Left renal cortex interstitium (tissue), 4 donors: ENCODE measurements at places on chromosomes 12 and 14. TPM values are rescaled to one million over a fixed set of nuclear protein-coding genes. Genes with fewer than 3 reads are reported as not detected.

DNA sequence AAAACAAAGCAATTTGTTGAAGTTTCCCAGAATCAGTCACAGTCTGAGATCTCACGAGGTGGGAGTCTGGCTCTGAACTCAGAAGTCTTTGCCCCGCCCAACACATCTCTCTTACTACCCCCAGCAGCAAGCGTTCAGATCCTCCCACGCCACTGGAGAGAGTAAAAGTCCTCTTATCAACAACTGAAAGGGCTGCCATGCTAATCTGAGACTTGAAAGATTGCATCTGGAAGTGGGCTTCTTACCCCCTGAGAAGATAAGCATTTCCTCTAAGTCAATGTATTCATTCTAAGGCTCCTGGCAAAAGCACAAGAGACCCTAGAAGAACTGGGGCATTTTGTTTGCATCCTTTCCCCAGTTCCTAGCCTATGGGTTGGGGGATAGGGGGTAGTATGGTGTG, 34.1 kb upstream of the STON2 start:
- DNase-seq: no peak

GRCh38 chr12:65695113-65695865, 129.0 kb upstream of the HMGA2 start:
- no peak for DNase-seq

- DNase-seq: no peak
Observed at GRCh38 chr14:96746101-96746500, 51.1 kb upstream of the VRK1 start.

The TAS2R8 gene
- not detected for polyA plus RNA-seq

- no peak for DNase-seq
Observed at GRCh38 chr14:91888641-91889476, 21.5 kb upstream of the TC2N start.

GRCh38 chr12:15701631-15702156, 87.5 kb downstream of the EPS8 start:
- DNase-seq: no peak

GRCh38 chr12:62582065-62582366, 115.4 kb downstream of the MON2 start:
- no peak for DNase-seq

DNA sequence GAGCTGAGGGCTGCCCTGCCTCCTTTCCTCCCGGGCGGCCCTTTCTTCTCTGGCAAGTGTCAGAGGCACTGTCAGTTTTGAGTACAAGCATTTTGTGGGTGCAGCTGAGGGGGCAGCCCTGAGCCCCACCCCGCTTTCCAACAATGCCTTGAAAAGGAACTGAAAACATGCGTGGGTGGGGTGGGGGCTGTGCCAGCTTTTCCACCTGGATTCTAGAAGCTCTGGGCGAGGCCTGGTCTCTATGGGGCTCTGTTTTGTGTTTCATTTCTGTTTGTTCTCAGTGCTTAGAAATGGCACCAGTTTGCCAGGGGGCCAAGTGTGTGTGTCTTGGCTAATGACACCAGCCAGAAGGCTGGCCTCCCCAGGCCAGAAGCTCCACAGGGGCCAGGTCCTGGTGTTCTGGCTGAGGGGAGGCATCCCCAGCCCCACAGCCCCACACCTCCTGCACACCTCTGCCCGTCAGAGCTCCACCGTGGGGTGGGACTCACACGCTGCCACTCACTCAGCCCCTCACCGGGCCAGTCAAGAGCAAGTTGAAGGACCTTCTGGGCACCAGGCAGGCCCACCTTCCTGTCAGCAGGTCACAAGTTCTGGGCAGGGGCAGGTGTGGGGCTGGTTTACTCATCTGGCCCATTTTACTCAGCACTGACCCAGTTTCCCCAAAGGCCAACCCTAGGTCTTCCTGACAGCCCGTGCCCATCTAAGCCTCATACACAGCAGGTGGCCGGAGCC, 155.1 kb downstream of the CALM1 start:
- no peak for DNase-seq

The DHH gene
- 0.30 TPM for polyA plus RNA-seq

DNA sequence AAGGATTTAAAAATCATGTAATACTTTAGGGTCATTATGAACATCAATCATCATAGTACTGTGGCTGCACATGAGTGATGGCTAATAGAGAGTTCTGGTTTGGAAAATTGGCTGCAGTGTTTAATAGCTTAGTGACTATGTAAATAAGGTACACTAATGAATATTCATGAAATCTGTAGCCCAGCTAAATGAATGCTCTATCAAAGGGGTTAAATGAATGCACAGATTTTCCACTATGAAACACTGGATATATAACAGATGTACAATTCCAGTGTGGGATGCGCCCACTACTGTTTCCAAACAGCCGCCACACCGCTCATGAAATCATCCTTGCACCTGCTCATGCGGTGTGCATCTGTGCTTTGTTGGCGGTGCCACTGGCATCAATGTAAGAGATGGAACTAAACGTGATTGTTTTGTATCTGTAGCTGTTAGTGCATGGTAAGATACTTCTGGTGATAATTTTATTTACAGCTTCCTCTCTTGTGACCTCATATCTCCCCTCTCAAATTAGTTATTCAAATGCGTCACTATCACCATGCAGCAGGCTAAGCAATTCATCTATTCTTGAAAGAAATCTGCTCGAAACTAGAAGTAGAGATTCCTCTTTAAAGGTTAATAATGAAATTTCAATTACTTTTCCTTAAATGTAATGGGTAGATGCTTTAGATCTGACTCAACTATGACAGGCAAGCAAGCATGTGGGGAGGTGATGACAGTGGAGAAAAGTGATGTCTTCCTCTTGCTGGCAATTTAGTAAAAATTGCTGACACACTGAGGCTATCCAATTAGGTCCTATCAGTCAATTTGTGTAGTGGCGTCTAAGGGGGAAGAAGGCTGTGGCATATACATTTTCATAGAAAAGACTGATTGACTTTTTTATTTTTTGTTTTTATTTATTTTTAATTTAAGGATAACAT, 433.6 kb downstream of the AEBP2 start:
- DNase-seq: no peak

DNA sequence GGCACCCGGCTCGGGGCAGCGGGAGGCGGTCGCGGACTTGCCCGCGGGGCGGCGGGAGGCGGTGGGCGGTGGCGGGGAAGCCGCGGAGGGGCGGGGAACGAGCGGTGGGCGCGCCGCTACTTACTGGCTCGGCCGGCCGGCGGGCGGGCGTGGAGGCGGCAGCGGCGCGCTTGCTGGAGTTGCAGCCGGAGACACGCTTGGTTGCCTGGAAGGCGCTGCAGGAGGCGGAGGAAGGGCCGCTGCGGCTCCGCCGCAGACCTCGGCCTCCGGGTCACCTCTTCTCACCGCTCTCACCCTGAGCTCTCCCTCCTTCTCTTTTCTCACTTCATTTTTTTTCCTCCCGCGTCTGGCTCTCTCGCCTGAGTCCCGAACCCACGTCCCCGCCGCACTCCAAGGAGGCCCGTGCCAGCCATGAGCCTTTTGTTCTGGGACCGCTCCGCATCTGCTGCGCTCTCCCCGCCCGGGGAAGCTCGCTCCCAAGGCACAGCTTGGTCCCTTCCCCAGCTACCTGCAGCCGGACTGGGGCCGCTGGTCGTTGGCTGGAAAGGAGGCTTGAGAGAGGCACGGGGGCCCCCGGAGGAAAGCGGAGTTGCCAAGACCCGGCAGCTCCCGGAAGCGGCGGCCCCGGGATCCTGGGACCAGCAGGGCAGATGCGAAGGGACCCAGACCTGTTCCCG, 592 bp upstream of the KCNK10 start:
- no peak for DNase-seq

- DNase-seq: no peak
Observed at GRCh38 chr12:131091413-131091975, 137.8 kb downstream of the ADGRD1 start.

The OR4N2 gene
- polyA plus RNA-seq: not detected

The ALG10 gene
- polyA plus RNA-seq: 6.9 TPM

The RNASE13 gene
- polyA plus RNA-seq: 1.1 TPM

GRCh38 chr12:121009741-121010140, 6.5 kb downstream of the C12orf43 start:
- no peak for DNase-seq

DNA sequence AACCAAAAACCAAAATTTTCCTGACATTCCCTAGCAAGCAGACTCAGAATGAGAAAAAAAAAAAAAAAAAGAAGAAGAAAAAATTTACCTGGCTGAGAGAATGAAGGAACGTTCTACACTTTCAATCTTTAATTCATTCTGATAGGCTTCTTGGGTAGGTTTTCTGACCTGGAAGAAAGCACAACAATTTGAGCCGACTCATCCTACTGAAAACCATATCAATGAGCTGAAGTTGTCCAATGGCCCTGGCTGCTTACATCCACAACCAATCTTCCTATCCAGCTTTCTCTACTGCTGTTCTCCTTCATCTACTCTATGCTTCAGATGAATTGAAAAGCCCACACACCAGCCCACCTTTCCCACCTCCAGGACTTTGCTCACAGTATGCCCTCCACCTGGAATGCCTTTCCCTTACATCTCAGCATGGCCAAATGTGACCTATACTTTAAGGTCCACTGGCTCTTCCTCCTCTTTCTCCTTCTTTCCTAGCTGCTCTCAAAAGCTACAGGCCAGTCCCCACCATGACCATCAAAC, 31.6 kb upstream of the NR2C1 start:
- DNase-seq: no peak

DNA sequence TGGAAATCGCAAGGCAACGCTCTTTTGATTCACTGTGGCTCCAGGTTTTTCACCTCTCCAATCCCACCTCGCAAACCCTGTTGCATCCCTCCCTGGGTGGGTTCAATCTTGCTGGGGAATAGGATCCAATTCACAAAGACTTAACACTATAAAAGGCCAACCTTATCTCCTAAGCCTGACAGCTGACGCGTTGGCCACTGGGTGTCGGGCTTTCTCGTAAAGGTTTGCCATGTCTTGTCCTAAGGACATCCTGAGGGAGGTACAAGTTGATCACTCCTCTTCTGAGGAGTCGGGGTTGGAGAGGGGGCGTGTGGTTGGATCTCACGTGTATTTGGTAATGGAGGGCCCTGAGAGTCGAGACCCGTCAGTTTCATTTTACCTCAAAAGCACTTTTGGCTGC, 112.6 kb upstream of the FZD10 start:
- no peak for DNase-seq

The FAM90A1 gene
- 2.6 TPM for polyA plus RNA-seq

DNA sequence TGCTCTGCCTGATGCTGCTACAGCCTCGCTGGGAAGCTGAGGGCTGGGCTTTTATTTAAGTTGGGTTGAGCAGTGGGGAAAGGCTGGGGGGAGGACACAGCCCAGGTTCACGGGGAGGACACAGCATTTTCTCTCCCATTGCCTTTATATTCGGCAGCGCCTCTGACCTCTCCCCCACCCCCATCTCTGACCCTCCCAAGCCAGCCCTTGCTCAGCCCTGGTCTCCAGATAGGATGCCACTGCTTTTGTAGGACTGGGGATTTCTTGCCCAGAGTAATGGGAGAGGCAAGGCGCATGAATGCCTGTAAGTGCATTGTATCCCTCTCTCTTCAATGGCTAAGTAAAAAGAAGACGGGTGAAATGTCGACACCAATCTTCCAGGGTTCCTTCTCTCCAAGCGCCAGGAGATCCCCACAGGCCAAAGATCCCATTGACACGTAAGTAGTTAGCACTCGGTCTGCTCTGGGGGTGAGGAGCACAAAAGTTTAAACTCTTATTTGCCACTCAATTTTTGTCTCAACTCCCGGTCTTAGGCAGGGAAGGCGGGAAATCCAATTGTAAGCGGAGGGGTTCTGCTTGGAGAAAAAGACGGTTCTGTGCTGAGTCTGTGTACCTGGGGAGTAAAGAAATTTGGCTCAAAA, 4.6 kb downstream of the HOXC4 start:
- no peak for DNase-seq
